ENCODE measurements at places on chromosomes 12 and 14.

GRCh38 chr14:100674428-100674827 is 52.3 kb upstream of the DLK1 start:
- no peak overlapping the region for H3K4me3 ChIP-seq
- no peaks in the 10 kb centered on the region for H3K36me3 ChIP-seq
- H3K27me3 ChIP-seq = no peaks in the 10 kb centered on the region
- no peak for DNase-seq
- no peak overlapping the region for H3K27ac ChIP-seq
- H3K4me1 ChIP-seq = peaks cover 11% of the 10 kb centered on the region

- no peaks in the 10 kb centered on the region for H3K27me3 ChIP-seq
- no peaks in the 10 kb centered on the region for H3K4me1 ChIP-seq
- H3K4me3 ChIP-seq = no peak overlapping the region
- DNase-seq = no peak
Measured at GRCh38 chr14:29749327-29749726, 178.3 kb downstream of the PRKD1 start.

DNA sequence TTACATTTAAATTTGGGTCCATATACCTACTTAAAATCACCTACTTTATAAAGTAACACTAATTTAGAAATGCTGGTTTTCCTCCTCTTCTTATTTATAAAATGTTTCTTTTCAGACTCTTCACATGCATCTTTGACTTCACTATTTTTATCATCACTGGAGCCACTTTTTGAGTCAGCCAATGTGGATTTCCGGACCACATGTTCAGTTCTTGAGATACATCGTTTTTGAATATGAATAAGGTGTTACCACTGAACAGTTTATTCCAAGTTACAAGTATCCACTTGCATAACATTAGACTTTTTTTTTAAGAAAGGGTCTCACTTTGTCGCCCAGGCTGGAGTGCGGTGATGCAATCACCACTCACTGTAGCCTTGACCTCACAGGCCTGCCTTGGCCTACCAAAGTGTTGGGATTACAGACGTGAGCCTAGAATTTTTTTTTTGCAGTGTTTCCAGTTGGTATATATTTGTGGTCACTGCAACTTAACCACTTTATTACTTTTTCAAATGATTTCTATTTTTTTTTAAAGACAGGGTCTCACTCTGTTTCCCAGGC is 5.7 kb downstream of the FNTB start:
- DNase-seq = no peak
- no peaks in the 10 kb centered on the region for H3K27me3 ChIP-seq
- no peaks in the 10 kb centered on the region for H3K36me3 ChIP-seq

DNA sequence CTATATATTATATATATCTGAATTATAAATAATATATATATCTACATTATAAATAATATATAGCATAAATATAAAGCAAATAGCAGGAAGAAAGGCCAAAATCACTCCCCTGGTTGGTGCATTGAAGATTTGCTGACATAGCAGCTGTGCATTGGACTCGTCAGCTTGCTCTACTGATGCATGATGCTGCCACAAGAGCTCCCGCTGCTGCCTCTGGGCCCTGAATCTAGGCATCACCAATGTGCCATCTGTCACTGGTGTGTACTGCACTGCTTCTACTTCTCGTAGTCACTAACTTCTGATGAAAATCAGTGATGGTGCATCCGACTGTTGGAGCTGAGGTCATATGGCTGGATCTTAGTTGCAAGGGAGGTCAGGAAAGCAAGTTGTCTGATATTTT is 205.0 kb downstream of the ADAMTS20 start:
- no peak for DNase-seq
- H3K27ac ChIP-seq = no peak overlapping the region
- H3K27me3 ChIP-seq = peaks cover 6% of the 10 kb centered on the region
- H3K4me1 ChIP-seq = no peaks in the 10 kb centered on the region
- H3K36me3 ChIP-seq = no peaks in the 10 kb centered on the region

- no peak overlapping the region for H3K27ac ChIP-seq
- H3K4me1 ChIP-seq = no peaks in the 10 kb centered on the region
- no peak for DNase-seq
- no peak overlapping the region for H3K4me3 ChIP-seq
Measured at GRCh38 chr12:118472940-118473339, 96.6 kb downstream of the SUDS3 start.

DNA sequence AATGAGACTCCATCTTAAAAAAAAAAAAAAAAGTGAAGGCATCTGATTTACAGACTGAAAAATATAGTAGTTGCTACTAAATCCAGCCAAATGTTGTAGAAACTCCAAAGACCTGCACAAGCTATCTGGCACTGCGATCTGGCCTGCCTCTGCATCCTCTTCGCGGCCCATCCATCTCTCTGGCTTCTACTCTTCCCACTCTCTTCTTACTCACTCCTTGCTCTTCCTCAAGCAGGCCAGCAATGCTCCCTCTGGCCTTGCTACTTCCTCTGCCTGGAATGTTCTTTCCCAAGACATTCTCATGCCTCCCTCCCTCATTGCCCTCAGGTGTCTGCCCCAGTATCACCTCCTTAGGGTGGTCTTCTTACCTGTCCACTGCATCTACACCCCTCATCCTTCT is 9.7 kb upstream of the CRY1 start:
- H3K36me3 ChIP-seq = no peaks in the 10 kb centered on the region
- no peak for DNase-seq
- H3K27me3 ChIP-seq = no peaks in the 10 kb centered on the region
- H3K27ac ChIP-seq = no peak overlapping the region
- H3K4me3 ChIP-seq = no peak overlapping the region

DNA sequence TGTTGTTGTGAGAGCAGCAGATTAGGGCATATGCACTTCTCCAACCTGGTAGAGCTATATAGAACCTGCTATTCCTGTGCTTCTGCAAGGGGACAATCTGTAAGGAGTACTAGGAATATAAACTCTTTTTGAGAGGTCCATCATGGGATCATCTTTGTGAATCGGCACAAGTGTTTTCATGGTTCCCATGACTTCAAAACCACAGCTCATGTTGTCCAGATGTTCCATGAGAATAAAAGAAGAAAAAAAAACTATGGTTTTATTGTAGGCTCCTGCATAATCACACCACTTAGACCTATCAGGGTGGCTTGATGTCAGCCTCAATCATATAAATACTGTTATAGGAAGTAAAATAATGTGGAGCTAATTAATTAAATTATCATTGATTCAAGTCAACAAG is 311.4 kb upstream of the ATP2B1 start:
- no peaks in the 10 kb centered on the region for H3K27me3 ChIP-seq
- DNase-seq = no peak
- H3K36me3 ChIP-seq = no peaks in the 10 kb centered on the region
- no peak overlapping the region for H3K4me3 ChIP-seq
- no peak overlapping the region for H3K27ac ChIP-seq

GRCh38 chr12:77007476-77007875 is 57.9 kb downstream of the E2F7 start:
- H3K36me3 ChIP-seq = no peaks in the 10 kb centered on the region
- no peak for DNase-seq

DNA sequence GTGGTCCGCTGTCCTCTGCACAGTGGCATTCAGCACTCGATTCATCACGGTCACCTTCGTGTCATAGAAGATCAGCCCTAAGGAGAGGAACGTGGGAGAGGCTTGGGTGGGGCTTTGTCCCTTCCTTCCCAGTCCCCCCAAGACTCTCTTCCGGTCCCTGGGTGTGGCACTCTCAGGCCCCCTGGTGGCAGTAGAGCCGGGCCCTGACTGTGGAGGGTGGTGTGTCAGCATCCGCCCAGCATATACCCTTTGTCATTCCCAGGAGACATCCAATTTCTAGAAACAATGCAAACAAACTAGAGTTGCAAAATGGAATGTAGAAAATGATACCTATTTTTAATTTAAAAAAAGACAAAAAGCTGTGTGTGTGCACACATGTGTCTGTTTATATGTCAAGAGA is 45.0 kb downstream of the TRAFD1 start:
- no peaks in the 10 kb centered on the region for H3K27me3 ChIP-seq
- H3K27ac ChIP-seq = no peak overlapping the region
- no peaks in the 10 kb centered on the region for H3K4me1 ChIP-seq
- no peak for DNase-seq
- H3K36me3 ChIP-seq = peaks cover 9% of the 10 kb centered on the region

GRCh38 chr12:79073506-79073905 is 208.9 kb downstream of the SYT1 start:
- H3K4me1 ChIP-seq = no peaks in the 10 kb centered on the region
- H3K4me3 ChIP-seq = no peak overlapping the region
- peaks cover 3% of the 10 kb centered on the region for H3K27me3 ChIP-seq
- H3K27ac ChIP-seq = no peak overlapping the region
- no peaks in the 10 kb centered on the region for H3K36me3 ChIP-seq

- H3K27ac ChIP-seq = no peak overlapping the region
- no peaks in the 10 kb centered on the region for H3K4me1 ChIP-seq
- H3K4me3 ChIP-seq = no peak overlapping the region
- H3K36me3 ChIP-seq = no peaks in the 10 kb centered on the region
- H3K27me3 ChIP-seq = no peaks in the 10 kb centered on the region
Measured at GRCh38 chr14:39841088-39841487, 408.9 kb upstream of the FBXO33 start.

DNA sequence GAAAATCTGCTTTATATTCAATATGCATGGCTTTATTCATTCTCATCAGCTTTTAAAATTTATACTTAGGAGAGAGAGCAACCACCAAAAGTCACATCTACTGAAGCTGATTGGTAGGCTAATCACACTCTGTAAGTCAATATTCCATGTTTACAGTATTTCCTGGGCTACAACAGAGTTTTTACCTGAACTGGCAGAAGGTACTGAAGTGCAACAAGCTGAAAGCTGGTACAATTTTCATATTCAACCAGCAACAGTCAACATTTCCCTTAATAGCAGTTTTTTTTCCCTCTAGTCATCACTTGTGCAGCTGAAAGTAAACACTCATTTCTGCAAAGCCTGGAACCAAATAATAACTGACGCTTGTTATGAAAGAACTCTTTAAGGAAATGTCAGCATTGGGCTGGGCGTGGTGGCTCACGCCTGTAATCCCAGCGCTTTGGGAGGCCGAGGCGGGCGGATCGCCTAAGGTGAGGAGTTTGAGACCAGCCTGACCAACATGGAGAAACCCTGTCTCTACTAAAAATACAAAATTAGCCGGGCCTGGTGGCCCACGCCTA is 12.9 kb downstream of the BRAP start:
- no peak overlapping the region for H3K4me3 ChIP-seq
- no peaks in the 10 kb centered on the region for H3K27me3 ChIP-seq
- no peak for DNase-seq
- no peaks in the 10 kb centered on the region for H3K4me1 ChIP-seq
- H3K27ac ChIP-seq = no peak overlapping the region

GRCh38 chr14:57389646-57390036 is 745 bp upstream of the NAA30 start:
- peak overlapping the region; percentile 50 for H3K27ac ChIP-seq
- peak overlapping the region; percentile 72 for H3K4me3 ChIP-seq
- H3K4me1 ChIP-seq = peaks cover 12% of the 10 kb centered on the region

- DNase-seq = no peak
- no peak overlapping the region for H3K4me3 ChIP-seq
- H3K4me1 ChIP-seq = no peaks in the 10 kb centered on the region
- H3K27me3 ChIP-seq = no peaks in the 10 kb centered on the region
- peaks cover 42% of the 10 kb centered on the region for H3K36me3 ChIP-seq
Measured at GRCh38 chr14:77542421-77543239, 44.0 kb upstream of the ISM2 start.

- no peaks in the 10 kb centered on the region for H3K4me1 ChIP-seq
- no peak overlapping the region for H3K27ac ChIP-seq
- H3K27me3 ChIP-seq = no peaks in the 10 kb centered on the region
- no peak overlapping the region for H3K4me3 ChIP-seq
- no peak for DNase-seq
Measured at GRCh38 chr12:106682594-106683234, 91.8 kb upstream of the RIC8B start.

DNA sequence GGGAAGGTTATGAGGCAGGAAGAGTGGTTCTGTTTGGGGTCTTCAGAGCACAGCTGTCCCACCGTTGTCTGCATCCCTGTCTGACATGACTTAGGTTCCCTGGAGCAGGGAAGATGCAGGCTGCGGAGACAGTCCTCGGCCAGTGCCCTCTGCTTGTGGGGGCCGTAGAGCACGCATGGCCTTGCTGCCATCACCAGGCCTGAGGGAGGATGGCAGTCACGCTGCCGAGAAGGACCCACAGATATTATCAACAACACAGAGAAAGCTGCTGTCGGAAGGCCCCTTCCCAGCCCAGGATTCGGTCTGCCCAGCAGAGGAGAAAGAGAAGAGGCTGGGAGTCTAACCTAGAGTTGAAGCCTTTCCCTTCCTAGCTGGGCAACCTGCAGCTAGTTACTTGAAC is 35.0 kb downstream of the ERH start:
- no peaks in the 10 kb centered on the region for H3K4me1 ChIP-seq
- H3K27ac ChIP-seq = no peak overlapping the region
- H3K4me3 ChIP-seq = no peak overlapping the region
- no peak for DNase-seq

DNA sequence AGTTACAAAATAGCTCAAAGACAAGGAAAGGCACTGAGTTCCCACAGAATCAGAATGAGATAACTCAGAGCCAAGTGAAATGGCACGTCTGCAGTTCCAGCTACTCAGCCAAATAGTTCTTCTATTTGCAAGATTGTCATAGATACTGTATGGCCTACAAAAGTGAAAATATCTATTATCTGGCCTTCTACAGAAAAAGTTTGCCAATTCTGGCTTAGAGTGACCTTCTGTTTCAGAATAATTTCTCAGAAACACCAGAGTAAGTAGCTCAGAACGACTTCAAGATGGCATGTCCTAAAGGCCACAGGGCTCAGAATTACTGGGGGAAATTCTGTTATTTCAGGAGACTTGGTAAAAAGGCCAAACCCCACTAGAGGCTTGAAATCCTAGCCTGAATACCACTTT is 10.7 kb upstream of the RTRAF start:
- no peak overlapping the region for H3K27ac ChIP-seq
- H3K36me3 ChIP-seq = no peaks in the 10 kb centered on the region
- H3K4me3 ChIP-seq = no peak overlapping the region
- no peak for DNase-seq
- H3K27me3 ChIP-seq = no peaks in the 10 kb centered on the region
- no peaks in the 10 kb centered on the region for H3K4me1 ChIP-seq

DNA sequence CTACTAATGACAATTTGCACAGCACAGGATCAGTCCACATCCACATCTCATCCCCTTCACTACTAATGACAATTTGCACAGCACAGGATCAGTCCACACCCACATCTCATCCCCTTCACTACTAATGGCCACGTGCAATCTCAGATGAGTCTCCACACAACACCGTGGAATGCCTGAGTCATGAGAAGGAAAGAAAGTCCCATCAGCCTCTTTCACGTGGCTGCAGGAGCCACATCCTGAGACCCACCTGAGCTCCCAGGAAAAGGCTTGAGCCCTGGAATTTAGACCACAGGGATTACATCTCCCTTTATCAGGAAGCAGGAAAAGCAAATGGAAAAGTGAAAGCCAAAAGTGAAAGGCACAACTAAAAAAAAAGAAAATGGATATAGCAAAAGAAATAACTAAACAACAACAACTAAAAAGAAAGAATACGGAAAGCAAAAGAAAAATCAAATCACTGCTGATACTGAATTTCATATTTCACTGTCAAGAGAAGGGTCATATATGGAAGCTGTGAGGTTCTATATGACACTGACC is 1300.5 kb downstream of the TMEM121 start:
- no peak for DNase-seq
- H3K4me3 ChIP-seq = no peak overlapping the region
- no peak overlapping the region for H3K27ac ChIP-seq

- no peak overlapping the region for H3K27ac ChIP-seq
- no peaks in the 10 kb centered on the region for H3K4me1 ChIP-seq
- DNase-seq = no peak
- H3K27me3 ChIP-seq = peaks cover 5% of the 10 kb centered on the region
Measured at GRCh38 chr12:2247596-2247995, 194.8 kb downstream of the CACNA1C start.

GRCh38 chr14:71474301-71475265 is 457.6 kb upstream of the RGS6 start:
- H3K27me3 ChIP-seq = no peaks in the 10 kb centered on the region
- no peak overlapping the region for H3K27ac ChIP-seq
- DNase-seq = no peak
